Stimulated activated CD4-positive, alpha-beta T cell treated with anti-CD3 and anti-CD28 coated beads, Interleukin-4, amount 100 ng/mL, for 24 hours (primary cell): ENCODE measurements at places on chromosomes 7 and 10.
A peak's percentile ranks its signal among the peaks of the same experiment; 100 is the strongest.

GRCh38 chr7:134932707-134933370 lies 53.5 kb upstream of the AGBL3 start:
- no peak for DNase-seq

- DNase-seq, result no peak
Measured at GRCh38 chr7:20509892-20510572, 105.4 kb upstream of the ABCB5 start.

GRCh38 chr10:24784061-24784460 lies 60.4 kb upstream of the ARHGAP21 start:
- DNase-seq, result no peak

DNA sequence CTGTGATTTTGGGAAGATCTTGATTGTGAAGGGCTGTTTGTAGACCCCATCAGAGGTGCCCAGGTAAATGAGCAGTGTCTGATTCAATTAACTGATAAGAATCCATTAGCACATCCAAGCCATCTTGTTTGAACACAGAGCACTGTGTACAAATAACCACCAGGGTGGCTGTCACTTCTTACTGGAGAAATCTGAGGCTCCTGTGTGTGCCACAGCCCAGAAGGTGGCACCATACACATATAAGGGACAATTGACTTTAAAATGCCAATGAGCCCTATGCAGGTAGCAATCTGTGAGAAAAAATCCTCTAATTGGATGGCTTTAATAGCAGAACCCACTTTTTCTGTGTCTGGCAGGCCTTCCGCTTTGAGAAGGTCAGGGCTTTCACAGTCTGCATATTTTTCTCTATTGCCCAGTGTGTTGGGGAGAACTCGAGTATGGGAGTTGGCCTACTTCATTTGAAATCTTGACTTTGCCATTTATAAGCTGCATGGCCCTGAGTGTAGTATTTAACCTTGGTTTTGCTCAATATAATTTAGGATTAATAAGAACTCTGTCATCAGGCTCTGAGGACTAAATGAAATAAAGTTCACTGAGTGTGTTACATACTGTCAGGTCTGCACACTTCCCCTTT lies 517.4 kb downstream of the CCSER2 start:
- DNase-seq, result no peak

GRCh38 chr7:41175435-41175834 lies 527.5 kb downstream of the INHBA start:
- no peak for DNase-seq

GRCh38 chr7:149689291-149689721 lies 84.1 kb downstream of the ZNF467 start:
- no peak for DNase-seq

DNA sequence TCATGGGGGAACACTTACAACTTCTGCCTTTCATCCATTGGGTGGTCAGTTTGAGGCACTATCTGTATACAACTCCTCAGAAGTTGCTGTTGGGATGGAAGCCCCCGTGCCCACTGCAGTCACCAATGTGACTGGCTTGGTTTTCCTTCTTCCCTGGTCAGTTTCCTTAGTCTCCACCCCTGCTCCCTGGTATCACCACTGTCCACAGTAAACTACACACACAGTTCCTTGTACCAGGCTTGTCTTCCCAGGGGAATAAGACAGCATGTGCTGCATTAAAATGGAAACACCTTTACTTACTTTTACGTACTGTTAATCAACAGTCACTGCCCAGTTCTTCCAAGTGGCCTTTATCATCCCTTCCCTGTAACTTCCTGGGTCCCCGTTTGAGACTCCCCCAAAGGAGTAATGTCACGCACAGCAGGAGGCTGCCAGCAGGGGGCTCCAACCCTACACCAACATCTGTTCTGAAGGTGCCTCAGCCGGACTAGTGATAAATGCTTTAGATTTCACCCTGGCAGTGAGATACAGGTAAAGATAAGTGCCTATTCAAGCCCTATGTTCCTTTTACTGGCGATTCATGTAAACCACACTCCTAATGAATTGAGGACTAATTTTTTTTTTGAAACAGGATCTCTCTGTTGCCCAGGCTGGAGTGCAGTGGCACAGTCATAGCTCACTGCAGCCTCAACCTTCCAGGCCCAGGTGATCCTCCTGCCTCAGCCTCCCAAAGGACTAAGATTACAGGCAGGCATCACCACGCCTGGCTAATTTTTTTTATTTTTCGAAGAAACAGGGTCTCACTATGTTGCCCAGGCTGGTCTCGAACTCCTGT lies 45.3 kb upstream of the PIK3AP1 start:
- DNase-seq, result peak; percentile 77

- DNase-seq, result no peak
Measured at GRCh38 chr10:18223898-18224297, 83.7 kb downstream of the CACNB2 start.

- DNase-seq, result no peak
Measured at GRCh38 chr7:2523461-2523936, 3.9 kb downstream of the LFNG start.

- DNase-seq, result no peak
Measured at GRCh38 chr10:21110358-21110757, 213.2 kb upstream of the NEBL start.

DNA sequence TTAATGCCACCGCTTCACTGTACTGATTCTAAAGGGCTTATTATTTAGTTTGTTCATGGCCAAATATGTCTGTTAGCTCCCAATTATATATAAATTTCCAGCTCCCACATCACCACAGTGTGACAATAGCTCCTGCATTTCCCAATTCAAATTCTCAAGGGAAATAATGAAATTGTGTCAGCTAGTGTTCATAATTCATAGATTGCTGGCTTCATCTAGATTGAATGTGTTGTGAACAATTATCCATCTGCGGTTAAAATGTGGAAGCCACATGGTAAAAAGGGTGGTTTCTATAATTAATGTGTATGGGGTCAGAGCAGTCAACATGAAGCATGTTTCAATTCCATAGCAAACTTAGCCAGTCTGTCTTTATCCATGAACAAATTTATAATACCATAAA lies 154.3 kb downstream of the SEMA3E start:
- no peak for DNase-seq

- peak; percentile 84 for DNase-seq
Measured at GRCh38 chr10:97497572-97498075, 598 bp downstream of the MMS19 start.

DNA sequence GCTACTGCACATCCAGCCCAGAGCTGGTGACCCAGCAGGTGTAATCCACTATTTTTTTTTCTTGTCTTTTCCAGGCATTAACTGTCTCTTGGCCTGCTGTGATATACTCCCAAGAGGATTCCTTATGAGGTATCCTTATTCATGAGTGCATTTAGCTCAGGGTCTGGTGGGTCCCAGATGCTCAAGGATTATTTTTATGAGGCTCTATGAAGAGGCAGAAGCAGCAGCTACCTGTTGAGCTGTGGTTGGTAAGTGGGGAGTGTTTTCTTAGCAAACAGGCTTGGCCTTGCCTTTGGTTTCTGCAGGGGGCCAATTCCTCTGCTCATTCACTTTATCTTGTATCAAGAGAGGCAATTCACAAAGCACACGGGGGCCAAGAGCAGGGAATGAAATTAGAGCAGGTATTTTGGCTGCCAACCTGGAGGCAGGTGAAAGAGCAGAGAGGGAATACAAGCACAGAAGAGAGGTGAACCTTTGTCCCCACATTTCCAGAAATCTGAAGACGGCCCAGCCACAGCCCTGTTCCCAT lies 221.6 kb downstream of the TMEM178B start:
- no peak for DNase-seq

DNA sequence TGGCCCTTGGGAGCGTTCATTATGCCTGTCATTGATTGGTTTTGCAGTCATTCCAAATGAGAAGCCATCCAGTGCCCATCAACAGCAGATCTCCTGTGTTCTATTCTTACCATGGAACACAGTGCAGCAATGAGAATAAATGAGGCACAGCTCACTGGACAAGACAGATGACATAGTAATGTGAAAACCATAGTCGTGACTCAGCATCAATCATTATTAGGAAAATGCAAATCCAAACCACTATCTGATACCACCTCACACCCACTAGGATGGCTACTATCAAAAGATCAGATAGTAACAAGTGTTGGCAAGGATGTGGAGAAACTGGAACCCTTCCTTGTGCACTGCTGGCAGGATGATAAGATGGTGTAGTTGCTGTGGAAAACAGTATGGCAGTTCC lies 144.7 kb downstream of the ARHGAP22 start:
- no peak for DNase-seq
